ENCODE measurements at places on chromosomes 1 and 21.

- DNase-seq = no peak
Observed at GRCh38 chr1:9418851-9419250, 120.4 kb upstream of the SLC25A33 start.

DNA sequence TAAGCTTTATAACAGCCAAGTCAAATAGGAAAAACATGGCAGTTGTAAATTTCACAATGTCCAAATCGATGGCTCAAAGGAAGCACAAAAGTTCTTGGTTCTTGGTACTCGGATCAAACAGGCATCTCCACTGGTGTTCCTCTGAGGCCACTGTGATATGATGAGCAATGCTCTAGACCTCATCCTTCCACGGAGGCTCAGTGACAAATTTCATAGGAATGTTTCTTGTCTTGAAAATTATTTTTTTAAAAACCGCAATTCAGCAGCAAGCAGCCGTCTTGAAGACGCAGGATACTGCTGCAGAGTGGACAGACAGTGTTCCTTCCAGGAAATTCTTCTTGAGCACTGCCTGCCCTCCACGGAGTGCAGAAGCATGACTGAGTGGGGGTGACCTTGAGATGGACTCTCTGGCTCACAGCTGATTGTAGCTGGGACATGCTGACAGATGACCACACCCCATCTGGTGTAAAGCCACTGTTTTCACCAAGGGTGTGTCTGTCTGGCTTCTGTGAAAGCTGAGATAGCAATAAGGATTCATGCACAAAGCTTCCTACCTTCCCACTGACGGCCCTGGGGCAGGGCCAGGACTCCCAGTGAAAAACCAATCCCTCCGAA, 61.9 kb downstream of the TIAM1 start:
- no peak for DNase-seq

GRCh38 chr1:32915766-32916706, 14.8 kb upstream of the TMEM54 start:
- DNase-seq = no peak

GRCh38 chr1:223364685-223365382, 858 bp upstream of the SUSD4 start:
- peak; percentile 72 for DNase-seq

DNA sequence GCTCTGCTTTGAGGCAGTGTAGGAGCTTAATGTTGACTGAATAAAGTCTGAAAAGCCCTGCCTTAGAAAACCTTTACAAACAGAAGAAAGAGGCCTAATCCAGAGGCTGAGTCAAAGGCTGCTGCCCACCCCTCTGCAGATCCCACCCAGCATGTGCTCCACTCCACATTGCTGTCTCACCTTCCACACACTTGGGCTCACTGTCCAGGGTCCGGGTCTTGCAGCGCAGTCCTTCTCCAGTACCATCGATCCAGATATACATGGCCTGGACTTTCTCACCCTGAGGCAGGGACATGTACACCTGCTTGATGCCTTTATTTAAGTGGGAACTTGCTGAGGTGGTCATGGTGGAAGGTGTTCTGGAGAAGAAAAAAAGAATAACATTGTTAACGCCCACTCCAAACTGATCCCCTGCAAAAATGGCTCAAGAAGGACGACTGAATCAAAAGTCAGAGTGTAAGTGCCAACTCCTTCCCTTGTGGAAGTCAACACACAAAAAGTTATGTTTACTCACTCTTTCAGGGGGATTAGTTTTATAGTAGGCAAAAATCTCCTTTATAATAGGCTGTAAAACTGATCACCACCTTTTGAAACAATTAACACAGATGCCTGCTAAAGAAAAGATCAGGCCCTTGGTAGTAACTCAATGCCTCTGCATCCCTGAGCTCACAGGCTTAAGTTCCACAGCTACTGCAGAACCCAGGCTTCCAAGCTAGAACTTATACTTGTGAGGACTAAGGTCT, 3.0 kb downstream of the GLUL start:
- DNase-seq = no peak

- DNase-seq = peak; percentile 58
Observed at GRCh38 chr1:38064197-38064903, 17.8 kb upstream of the POU3F1 start.

- no peak for DNase-seq
Observed at GRCh38 chr1:32028746-32029145, 15.1 kb downstream of the KHDRBS1 start.

DNA sequence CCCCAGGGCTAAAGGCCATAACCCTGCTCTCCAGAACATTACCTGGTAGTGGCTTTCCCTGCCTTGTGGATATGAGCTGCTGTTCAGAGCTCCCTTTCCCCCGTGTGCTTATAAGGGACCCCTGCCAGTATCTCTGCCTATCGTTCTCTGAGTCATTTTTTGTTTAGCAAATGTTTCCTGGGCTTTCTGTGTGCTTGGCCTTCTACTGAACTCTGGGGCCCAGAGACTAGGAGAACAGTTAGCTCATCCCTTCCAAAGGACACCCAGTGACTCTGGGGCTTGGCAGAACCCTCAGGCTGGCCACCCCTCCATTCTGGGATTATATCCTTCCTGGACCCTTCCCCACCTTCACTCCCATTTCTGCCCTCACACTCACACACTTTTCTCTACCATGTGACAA, 80.8 kb upstream of the POU3F1 start:
- no peak for DNase-seq
